Placental pericyte (primary cell): ENCODE measurements at places on chromosomes 16 and 17. TPM values are rescaled to one million over a fixed set of nuclear protein-coding genes. Genes with fewer than 3 reads are reported as not detected.

The PERCC1 gene
- total RNA-seq: not detected in 2 replicates

The SCIMP gene
- total RNA-seq: not detected in 2 replicates

The CMTM2 gene
- not detected in 2 replicates for total RNA-seq

The KLHL36 gene
- total RNA-seq: 41.4 and 65.9 TPM in 2 replicates

The KRT39 gene
- total RNA-seq: 0.43 TPM in 1 of 2 replicates, not detected in the other

The NEURL4 gene
- 22.1 and 25.2 TPM in 2 replicates for total RNA-seq

The ERAL1 gene
- 32.4 and 64.1 TPM in 2 replicates for total RNA-seq

The CAPN15 gene
- 68.9 and 91.9 TPM in 2 replicates for total RNA-seq

The EEF2K gene
- total RNA-seq: 19.5 and 30.1 TPM in 2 replicates

The KRT25 gene
- not detected in 2 replicates for total RNA-seq

The SOX8 gene
- under 0.01 and 0.14 TPM in 2 replicates for total RNA-seq

The CDK5RAP3 gene
- total RNA-seq: 45.5 and 85.3 TPM in 2 replicates

The HBQ1 gene
- not detected in 2 replicates for total RNA-seq

The ITGB4 gene
- total RNA-seq: 0.44 and 0.57 TPM in 2 replicates

The CCL18 gene
- total RNA-seq: not detected in 2 replicates

The ABCA3 gene
- 0.72 and 3.5 TPM in 2 replicates for total RNA-seq

The RND2 gene
- under 0.01 and 0.88 TPM in 2 replicates for total RNA-seq

The MMP25 gene
- not detected in 2 replicates for total RNA-seq

The MPG gene
- total RNA-seq: 147 and 251 TPM in 2 replicates

The NBR1 gene
- 95.2 and 109 TPM in 2 replicates for total RNA-seq

The CCL4L2 gene
- total RNA-seq: not detected in 2 replicates

The PDPR gene
- 23.4 and 39.1 TPM in 2 replicates for total RNA-seq

The PLXDC1 gene
- 0.22 TPM in 1 of 2 replicates, not detected in the other for total RNA-seq

The PABPN1L gene
- total RNA-seq: not detected in 2 replicates

The CCL13 gene
- total RNA-seq: not detected in 2 replicates

The SLC2A4 gene
- total RNA-seq: 0.22 TPM in 1 of 2 replicates, not detected in the other

The SNF8 gene
- 101 and 107 TPM in 2 replicates for total RNA-seq

The NPIPA8 gene
- total RNA-seq: not detected in 2 replicates

The NPIPB12 gene
- total RNA-seq: 10.7 and 22.8 TPM in 2 replicates

The HSF5 gene
- under 0.01 TPM in 1 of 2 replicates, not detected in the other for total RNA-seq

The TPSD1 gene
- not detected in 2 replicates for total RNA-seq

The SLC35G6 gene
- total RNA-seq: not detected in 2 replicates

The SMIM5 gene
- total RNA-seq: not detected in 2 replicates

The CLEC10A gene
- not detected in 2 replicates for total RNA-seq

The CA10 gene
- 1.4 TPM in 1 of 2 replicates, not detected in the other for total RNA-seq

The FN3K gene
- total RNA-seq: 1.4 and 3.3 TPM in 2 replicates

The CDR2L gene
- total RNA-seq: 13.3 and 44.7 TPM in 2 replicates

The NOS2 gene
- not detected in 2 replicates for total RNA-seq

The CES2 gene
- 38.7 and 46.4 TPM in 2 replicates for total RNA-seq

The SLC12A3 gene
- not detected in 2 replicates for total RNA-seq

The KIF1C gene
- 65.3 and 75.5 TPM in 2 replicates for total RNA-seq

The RBFOX1 gene
- not detected in 2 replicates for total RNA-seq

The ATP2C2 gene
- not detected in 2 replicates for total RNA-seq

The OR4D1 gene
- not detected in 2 replicates for total RNA-seq

The GLP2R gene
- total RNA-seq: under 0.01 and 0.66 TPM in 2 replicates

The CRK gene
- total RNA-seq: 81.0 and 120 TPM in 2 replicates

The KRTAP4-9 gene
- not detected in 2 replicates for total RNA-seq

The SPN gene
- total RNA-seq: not detected in 2 replicates

The MAP2K6 gene
- 2.0 TPM in 2 replicates for total RNA-seq

The CX3CL1 gene
- total RNA-seq: 0.44 and 0.57 TPM in 2 replicates

The ALOX12 gene
- total RNA-seq: not detected in 2 replicates

The SNX20 gene
- not detected in 2 replicates for total RNA-seq

The CACNB1 gene
- total RNA-seq: 3.3 and 6.2 TPM in 2 replicates

The DDX5 gene
- total RNA-seq: 310 and 364 TPM in 2 replicates

The KRTAP4-4 gene
- not detected in 2 replicates for total RNA-seq

The IL34 gene
- total RNA-seq: 1.4 and 6.1 TPM in 2 replicates

The SLFN12 gene
- 6.3 and 20.3 TPM in 2 replicates for total RNA-seq
